ENCODE measurements at places on chromosomes 11 and 22.

- DNase-seq = no peak
Measured at GRCh38 chr11:8732748-8733241, 50.2 kb downstream of the RPL27A start.

- DNase-seq = no peak
Measured at GRCh38 chr11:124050748-124051147, 9.6 kb upstream of the OR10G7 start.

DNA sequence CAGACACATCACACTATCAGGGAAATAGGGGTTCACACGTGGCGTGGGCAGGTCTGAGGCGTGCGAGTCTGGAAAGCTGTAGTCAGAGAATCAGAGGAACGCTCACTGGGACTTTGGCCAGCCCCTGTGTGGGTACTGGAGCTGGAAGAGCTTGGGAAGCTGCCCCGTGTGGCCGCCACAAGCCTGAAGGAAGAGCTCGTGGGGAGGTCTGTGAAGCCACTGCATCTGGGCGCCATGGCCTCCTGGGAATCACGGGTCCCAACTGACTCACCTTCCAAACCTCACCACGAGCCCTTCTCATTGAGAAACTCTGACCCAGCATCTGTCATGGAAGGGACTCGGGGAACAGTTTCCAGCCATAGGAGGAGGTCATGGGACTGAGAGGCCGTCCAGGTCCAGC, 5.9 kb upstream of the MRGPRF start:
- DNase-seq = no peak

GRCh38 chr11:45431046-45432018, 145.2 kb upstream of the SYT13 start:
- DNase-seq = no peak

DNA sequence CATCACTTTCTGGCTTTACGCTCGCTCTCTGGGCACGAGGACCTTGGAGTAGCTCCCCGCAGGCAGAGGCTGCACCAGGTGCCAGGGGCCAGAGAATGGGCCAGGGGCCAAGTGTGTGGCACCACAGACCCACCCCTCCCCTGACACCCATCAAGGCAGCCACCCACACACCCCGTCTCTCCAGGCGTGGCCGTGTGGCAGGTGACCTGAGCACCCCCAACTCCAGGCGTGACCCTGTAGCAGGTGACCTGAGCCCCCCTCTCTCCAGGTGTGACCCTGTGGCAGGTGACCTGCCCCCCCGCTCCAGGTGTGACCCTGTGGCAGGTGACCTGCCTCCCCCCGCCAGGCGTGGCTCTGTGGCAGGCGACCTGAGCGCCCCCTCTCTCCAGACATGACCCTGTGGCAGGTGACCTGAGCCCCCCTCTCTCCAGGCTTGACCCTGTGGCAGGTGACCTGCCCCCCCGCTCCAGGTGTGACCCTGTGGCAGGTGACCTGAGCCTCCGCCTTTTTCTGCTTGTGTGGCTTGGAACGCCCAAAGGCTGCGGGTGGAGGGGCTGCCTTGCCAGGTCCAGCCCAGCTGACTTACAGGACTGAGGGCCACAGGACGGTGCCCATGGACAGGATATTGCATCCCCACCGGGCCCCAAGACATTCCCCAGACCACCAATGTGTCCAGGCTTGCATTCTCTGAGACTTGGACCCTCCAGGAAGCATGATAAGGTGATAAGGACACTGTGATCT, 667.2 kb downstream of the BRD1 start:
- no peak for DNase-seq

DNA sequence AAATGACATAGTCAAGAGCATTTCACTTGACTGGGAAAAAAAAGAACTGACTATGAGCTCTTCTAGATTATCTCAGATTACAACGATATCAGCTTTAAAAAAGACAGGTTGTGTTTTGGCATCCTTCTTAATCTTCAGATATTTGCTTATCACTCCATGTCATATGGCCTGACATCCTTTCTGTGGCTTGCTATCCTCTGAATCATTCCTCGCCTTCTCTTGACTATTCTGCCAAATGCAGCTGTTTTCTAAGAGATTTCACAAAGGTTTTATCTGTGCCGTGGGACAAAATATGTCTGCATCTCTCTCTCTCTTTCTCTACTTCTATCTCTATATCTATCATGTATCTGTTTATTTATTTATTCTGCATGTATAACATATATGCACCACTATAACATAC, 746.1 kb downstream of the CNTN5 start:
- no peak for DNase-seq

- no peak for DNase-seq
Measured at GRCh38 chr22:24424001-24424900, 3.1 kb upstream of the ADORA2A start.

- no peak for DNase-seq
Measured at GRCh38 chr11:10686311-10686710, 7.2 kb downstream of the IRAG1 start.

DNA sequence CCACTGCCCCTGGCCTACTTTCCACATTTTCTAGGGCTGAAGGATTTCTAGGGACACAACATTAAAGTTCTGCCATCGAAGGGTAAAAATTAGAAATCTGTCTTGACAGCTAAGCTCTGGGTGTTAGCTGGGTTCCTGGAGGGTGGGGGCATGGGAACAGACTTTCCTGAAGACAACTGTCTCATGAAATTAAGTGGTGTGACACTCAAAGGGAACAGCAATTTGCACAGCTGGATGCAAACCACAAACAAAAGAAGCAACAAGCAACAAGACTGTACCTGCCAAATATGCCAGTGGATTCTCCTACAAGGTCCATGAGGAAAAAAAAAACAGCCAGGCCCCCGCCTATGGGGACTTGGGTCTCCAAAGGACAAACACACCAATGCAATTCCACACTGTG, 32.5 kb downstream of the WT1 start:
- DNase-seq = no peak

DNA sequence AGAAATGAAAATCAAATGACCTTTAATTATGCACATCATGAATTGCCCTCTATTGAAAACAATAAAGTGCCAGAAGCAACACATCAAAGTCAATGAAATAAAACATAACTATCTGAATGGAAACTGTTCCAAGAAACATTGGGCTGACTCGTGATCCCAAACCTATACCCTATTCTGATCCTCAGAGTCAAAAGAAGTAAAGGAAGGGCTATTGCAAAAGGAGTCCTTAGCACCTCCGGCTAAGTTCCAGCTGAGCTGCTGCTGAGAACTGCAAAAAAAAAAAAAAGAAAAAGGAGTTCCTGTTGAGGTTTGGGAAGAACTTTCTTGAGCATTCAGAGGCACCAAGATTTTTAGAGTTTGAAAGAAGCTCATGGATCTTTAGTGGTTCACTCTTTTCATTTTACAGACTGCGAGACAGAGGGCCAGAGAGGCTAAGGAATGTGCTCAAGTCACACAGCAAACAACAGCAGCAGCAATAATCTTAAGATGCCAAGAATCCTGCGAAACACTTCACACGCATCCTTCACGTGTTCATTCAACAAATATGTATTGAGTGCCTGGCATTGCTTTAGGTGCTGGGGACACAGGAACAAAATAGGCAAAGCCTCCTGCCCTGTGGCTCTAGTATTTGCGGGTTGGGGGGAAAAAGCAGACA, 841 bp upstream of the TMPRSS13 start:
- DNase-seq = no peak

DNA sequence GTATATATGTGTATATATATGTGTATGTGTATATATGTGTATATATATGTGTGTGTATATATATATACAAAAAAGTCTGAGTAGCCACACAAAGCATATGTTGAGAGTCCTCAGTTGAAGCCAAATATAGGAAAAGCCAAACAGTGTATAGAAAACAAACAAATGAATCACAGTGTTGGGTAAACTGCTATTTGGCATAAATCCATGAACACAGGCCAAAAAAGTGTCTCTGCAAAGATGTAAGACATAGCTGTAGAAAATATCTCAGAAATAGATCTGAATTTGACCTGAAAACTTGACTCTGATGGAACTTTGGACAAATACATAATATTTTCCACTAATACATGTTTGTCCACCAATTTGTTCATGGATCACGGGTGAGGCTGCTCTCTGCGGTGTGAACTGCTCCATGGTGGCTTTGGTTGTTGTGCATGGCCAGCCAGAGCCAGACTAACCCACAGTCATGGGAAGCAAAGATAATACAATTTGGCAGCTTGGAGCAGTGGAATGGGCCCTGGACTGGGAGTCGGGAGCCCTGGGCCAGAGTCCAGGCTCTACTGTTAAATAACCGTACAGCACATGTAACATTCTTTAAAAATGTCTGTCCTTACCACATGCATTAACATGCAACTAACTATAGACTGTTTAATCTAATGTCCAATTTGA, 76.9 kb upstream of the EED start:
- DNase-seq = no peak

- DNase-seq = no peak
Measured at GRCh38 chr11:3073029-3073435, 15.8 kb upstream of the CARS1 start.

GRCh38 chr22:17381192-17381913, 12.1 kb downstream of the CECR2 start:
- no peak for DNase-seq

- DNase-seq = no peak
Measured at GRCh38 chr11:10918275-10918674, 60.4 kb upstream of the ZBED5 start.

DNA sequence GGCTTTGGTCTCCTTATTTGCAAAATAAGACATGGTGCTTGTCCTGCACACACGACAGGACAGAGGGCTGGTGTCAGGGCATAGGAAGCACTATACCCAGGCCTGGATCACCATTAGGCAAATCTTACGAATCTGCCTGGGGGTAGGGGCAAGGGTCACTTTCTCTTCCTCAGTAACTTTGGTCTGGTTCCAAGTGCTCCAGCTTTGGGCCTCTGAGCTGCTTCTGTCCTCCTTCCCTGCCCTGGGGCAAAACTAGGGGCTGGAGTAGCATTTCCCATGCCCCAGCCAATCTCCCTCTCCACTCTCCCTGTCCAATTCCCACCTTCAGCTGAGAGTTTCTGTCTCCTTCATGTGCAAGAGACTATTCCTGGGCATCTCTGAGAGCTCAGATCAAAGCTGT, 123.7 kb upstream of the NECTIN1 start:
- DNase-seq = no peak

DNA sequence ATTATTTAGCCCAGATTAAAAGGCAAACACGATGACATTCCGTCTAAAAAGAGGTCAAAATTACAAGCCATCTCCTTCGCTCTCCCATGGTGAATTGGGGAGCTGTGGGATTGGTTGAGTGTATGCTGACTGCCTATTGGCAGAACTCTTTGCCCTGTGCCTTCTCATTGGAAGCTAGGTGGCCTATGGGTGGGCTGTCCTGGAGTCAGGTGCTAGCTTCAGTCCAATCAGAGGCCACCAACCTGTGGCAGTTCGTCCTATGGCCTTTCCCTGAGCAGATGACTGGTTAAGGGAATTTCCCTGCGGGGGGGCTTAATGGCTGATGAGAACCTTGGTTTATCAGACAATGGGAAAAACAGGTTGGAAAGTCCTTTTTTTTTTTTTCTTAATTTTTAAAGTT, 3.2 kb upstream of the MTMR3 start:
- no peak for DNase-seq

DNA sequence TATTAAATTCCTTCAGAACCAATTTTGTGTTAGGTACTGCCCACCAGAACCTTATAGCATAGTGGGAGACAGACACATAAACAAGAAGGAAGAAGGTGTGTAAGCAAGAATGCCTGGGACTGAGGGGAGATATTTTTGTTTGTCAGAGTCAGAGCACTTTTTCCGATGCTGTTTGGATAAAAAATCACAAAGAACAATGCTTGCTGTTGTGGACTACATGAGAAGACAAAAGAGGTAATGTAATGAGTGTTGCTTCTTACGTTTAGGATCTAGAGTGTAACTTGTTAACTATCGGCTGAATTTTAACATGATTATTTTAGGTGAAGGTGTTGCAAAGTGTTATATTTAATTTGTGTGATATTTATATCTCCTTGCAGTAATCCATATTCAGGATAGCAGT, 84.9 kb downstream of the ATM start:
- DNase-seq = no peak

DNA sequence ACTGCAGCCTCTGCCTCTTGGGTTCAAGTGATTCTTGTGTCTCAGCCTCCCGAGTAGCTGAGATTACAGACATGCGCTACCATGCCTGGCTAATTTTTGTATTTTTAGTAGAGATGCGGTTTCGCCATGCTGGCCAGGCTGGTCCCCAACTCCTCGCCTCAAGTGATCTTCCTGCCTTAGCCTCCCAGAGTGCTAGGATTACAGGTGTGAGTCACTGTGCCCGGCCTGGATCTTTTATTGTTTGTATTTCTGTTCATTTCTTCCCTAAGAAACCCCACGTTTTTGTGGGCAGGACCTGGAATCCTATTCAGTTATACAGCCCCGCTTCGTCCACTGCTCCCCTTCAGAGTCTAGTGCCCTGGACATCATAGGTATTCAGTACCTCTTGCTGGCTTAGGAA, 28.7 kb downstream of the ZBTB16 start:
- no peak for DNase-seq

GRCh38 chr11:18802381-18803257, 11.0 kb upstream of the PTPN5 start:
- peak; percentile 13 for DNase-seq

- DNase-seq = no peak
Measured at GRCh38 chr11:71452199-71453036, 585 bp upstream of the NADSYN1 start.

- DNase-seq = no peak
Measured at GRCh38 chr11:125398475-125398874, 97.6 kb downstream of the FEZ1 start.

DNA sequence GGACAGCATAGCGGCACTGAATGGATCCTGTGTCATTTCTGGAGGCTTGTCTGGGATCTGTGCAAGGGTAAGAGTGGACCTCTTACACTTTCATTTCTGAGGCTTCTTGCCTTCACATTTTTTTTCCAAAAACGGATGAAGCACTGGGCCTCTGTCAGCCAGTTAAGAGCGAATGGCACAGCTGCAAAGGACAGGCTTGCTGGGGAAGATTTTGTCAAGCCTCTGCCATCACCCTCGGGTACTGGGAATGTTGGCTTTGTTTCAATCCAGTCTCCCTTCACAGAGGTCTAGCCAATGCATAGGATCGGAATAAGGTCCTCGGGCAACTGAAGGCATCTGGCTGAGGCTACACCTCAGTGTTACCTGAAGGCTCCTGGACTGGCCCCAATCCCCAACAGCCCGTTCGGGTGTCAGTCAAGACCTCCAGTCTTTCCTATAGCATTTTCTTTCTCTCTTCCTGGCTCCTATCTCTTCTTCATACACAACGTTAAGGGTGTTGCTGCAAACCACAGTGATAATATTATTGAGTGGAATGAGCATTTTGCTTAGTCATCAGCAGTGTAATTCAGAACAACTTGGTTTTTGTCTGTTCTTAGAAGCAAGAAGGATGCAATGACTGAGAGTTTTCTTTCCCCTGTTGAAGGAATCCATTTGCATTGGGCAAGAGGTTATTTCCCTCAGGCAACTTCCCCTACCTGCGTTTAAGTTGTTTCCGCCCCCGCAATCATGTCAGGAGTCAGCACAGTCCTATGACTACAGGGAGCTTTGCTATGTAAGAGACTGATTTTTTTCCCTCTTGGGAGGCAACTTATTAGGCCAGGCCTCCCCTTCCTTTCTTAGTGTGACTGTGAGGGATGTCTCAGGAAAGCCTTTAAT, 22.8 kb downstream of the NPAT start:
- no peak for DNase-seq
